H1 (cell line): ENCODE measurements at places on chromosomes 13 and 19. TPM values are rescaled to one million over a fixed set of nuclear protein-coding genes. Genes with fewer than 3 reads are reported as not detected.

GRCh38 chr19:3625996-3626472 is 556 bp downstream of the CACTIN start:
- no peak for DNase-seq

DNA sequence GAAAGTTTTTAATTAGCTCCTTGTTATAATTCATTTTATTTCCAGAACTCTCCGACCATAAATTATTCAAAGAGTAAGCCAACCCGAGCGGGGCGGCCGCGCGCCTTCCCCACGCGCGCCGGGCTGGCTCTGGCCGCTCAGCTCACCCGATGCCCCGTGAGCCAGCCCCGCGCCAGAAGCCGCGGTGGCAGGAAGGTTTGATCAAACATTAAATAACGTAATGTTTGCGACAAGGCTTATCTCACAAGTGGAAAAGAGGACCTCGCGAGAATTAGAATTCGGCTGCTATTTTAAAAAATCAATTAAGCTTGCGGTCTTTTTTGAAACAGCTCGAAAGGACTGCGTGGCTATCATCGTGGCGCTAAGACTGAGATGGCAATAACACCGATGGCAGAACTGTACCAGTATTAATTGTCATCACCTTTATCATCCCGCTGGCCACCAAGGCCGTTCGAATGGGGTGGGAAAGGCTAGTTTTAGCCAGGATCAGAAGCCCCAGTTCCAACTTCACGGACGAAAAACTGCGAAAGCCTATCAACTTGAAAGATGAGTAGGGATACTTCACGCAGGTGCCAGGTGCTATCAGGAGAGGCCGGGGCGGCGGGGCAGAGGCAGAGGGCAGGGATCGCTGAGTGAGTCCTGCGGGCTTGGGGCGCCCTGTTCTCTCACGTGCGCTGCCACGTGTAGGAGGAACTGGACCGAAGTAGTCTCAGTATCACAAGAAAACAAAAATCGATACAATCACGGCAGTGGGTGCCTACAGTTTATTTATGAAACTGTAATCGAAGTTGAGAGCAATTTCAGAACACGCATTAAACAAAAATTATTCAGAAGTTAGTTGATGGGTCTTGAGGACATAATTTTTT is 6.4 kb downstream of the POU4F1 start:
- DNase-seq, result peak; percentile 68

DNA sequence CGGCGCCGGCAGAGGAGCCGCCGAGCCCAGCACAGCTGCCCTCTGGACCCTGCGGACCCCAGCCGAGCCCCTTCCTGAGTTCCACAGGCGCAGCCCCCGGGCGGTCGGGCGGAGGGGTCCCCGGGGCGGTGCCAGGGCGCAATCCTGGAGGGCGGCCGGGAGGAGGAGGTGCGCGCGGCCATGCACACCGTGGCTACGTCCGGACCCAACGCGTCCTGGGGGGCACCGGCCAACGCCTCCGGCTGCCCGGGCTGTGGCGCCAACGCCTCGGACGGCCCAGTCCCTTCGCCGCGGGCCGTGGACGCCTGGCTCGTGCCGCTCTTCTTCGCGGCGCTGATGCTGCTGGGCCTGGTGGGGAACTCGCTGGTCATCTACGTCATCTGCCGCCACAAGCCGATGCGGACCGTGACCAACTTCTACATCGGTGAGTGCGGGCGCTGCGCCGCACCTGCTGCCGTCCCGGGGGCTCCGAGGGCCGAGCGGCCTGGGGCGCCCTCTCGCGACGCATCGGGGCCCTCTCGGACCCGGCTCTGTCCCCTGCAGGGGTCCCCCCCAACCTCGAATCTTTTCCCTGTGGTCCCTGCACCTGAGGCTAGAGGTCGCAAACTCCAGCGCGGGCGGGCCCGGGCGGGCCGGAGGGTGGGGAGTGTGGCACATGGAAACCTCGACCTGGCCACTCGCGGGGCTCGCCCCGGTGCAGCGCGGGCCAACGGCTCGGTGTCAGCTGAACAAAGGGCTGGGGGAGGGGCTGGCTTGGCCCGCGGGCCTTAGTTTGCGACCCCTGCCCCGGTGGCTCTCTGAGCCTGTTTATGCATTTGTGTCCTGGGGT is at the start of gene KISS1R:
Gene KISS1R (plus strand): TSS at position 11 of the 829 bp plus-strand sequence. CDS start 170 bp downstream, at position 181.
- peak; percentile 91 for DNase-seq

DNA sequence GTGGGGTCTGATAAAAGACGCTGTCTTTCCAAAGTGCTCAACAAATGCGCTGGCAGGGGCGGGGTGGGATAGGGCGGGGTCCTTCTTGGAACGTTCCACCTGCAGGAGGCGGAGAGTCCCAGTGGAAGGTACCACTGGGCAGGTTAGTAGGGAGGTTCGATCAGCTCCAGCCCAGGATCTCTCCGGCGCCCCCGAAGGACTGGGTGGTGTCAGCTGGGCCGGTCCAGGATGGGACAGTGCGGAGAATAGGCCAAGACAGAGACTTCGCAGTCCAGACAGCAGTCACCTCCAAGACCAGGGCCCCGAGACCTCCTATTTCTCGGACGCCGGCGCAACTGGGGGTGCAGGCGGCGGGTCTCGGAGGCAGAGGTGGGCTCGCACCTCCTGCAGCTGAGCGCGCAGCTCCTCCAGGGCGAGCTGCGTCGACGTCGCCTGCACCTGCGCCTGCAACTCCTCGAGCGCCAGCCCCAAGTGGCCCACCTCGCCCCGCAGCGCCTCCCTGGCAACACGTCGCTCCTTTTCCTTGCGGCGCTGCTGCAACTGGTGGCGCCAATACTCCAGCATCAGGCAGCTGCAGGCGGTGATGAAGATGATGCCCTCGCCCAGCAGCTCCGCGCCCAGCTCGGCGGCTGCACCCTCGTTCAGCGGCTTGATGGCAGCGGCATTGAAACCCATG is 21.6 kb downstream of the VASP start:
- DNase-seq, result peak; percentile 88

GRCh38 chr13:107870400-107870799 is 344.9 kb downstream of the LIG4 start:
- DNase-seq, result no peak

DNA sequence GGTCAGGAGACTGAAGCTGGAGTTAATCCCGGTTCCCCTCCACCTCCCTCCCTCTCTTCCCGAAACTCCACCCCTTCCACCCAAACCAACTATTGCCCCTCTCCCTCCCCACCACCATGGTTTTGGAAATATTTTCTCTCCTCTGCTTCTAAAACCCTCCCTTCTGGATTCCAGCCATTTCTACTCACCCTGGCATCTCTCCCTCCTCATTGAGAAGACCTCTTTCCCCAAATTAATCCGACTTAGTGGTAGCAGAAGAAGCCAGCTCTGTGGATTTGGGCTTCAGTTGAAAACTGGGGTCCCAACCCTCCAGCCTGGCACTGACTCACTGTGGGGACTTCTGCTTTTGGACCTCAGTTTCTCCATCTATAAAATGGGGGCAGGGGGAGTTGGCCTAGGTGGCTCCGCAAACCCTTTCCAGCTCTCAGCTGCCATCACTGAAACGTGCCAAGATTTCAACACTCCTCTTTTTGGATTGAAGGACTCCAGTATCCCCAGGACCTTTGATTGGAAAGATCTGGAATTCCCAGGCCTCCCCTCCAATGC is 1.6 kb downstream of the GPR4 start:
- DNase-seq, result no peak

- no peak for DNase-seq
Measured at GRCh38 chr19:57813919-57814504, 701 bp downstream of the ZNF552 start.

DNA sequence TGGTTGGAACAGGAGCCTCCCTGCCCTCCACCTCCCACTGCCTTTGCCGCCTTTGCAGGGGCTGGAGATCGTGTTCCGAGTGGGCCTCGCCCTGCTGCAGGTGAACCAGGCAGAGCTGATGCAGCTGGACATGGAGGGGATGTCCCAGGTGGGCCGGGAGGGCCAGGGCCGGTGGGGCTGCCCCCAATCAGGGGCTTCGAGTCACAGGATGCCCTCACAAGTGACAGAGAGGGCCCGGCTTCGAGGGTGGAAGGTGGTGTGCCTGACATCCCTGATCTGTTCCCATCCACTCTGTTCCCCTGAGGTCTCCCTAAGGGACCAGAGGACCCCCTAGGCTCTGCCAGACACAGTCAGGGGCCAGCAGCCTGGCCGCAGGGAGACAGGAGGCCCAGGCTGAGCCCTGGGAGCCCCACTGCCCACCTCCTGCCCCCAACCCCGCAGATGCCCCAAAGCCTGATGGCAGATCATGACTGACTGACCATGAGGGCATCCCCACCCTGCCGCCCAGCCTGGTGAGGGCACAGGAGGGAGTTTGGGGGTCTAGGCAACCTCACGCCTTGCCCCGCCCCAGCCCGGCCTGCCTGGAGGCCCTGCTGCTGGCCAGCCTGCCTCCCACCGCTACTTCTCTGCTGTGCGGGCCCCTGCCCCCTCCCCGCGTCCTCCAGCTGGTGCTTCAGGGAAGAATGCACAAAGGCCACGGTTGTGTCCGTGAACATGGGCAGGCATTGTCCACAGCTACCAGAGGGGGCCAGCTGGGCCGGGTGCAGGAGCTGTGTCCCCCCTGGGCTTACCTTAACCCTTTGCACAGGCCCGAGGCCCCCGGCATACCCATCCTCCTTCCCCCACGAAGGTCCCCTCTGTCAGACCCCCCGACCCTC is 21.8 kb downstream of the EVI5L start:
- no peak for DNase-seq

GRCh38 chr19:38473201-38473600 is 39.7 kb downstream of the RYR1 start:
- no peak for DNase-seq

DNA sequence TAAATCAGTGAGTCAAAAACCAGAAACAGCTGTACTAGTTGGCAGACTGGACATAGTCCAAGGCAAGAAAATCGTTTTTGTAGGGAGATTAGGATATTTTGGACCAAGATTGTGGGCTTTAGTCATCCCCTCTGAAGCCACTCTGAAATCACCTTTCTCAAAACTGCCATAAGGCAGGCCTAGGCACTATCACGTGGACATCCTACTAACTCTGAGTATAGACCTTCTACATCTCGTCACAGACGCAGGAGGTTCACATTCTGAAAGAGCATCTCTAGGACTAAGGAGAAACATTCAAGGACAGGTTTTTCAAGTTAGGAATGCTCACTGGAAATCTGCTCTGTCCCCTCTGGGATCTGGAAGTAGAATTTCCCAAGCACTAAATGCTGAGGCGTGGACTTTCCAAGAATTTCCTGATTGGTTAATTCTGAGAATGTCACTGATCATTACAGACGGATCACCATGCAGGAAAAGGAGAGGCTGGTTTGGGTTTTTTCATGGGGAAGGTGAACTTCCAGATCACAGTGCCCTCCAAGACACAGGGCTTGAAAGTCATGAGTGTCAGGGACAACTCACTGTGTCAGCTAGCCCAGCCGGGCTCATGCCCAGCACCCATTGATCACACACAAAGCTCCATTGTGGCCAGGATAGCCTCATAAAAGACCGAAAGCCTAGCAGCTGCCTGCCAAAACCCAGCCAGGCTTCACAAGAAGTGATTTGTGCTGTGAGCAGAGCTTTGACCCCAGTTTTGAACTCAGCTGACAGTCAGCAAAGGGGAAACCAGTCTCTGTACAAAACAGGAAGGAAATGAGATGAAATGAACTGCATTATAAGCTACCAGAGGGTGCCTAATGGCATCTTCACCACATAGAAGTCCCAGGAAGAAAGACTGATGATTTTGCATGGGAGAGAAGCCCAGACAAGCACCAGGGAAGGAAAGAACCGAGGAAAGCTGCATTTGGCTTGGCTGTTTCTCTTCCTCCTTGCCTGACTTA is 2.7 kb upstream of the RUBCNL start:
- no peak for DNase-seq

- no peak for DNase-seq
Measured at GRCh38 chr13:73403355-73404120, 344.7 kb downstream of the KLF5 start.

DNA sequence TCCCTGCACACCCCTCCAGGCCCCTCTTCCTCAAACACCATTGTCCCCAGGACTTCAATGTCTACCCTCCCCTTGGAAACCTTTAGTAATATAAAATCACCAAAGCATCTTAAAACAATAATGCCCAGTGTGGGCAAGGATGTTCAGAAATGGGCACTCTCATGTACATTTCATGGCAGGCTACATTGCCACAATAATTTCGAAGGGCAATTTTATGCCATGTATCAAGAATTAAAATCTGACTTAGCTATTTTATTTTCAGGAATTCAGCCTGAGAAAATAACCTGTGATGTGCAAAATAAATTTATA is 35.8 kb upstream of the IGSF23 start:
- DNase-seq, result no peak

DNA sequence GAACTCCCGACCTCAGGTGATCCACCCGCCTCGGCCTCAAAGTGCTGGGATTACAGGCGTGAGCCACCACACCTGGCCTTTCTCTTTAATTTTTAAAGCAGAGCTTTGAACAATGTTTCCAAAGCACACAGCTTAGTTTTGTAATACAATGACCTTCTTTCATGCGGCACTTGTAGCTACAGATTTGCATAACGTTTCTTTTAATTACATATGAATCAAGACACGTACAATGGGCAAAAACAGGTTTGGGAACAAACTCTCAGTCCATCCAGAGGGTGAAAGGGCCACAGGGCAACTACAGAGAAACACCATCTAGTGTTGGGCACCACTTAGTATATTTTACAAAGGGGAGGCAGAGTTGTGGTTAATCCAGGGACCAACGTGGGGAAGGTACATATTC is 19.0 kb upstream of the S1PR4 start:
- no peak for DNase-seq

DNA sequence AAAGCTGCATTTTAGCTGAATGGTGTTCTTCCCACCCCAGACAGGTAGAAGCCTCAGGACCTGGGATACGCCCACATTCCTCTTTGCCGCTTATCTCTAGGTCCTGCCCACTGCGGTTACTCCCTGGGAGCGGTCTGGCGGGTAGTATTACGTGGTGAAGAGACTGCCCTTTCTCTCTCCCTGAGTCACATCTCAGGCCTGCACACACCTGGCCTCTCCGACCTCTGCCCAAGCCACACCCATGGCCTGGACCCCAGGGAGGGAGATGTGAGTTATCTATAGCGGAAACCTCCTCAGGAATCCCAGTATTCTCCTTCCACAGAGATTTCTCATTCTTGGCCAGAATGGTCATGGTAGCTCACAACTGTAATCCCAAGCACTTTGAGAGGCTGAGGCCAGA is 17.3 kb downstream of the RHPN2 start:
- DNase-seq, result peak; percentile 65

DNA sequence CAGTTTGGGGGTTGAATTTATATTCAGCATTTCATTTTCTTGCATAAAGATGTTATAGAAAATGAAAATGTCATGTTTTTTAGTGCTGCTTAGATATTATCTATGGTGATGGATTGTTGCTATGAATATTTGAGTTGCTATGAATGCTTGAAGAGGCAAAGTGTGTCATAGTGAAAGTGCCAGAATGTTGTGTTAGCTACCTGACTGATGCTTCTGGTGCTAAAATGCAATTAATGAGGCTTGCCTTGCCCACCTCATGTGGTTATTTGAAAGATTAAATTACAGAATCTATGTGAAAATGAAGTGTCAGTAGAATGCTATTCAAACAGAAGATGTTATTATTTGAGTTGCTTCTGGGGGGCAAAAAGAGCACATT is 62.7 kb upstream of the MYCBP2 start:
- no peak for DNase-seq

- DNase-seq, result no peak
Measured at GRCh38 chr13:112259511-112259910, 116.6 kb upstream of the SPACA7 start.

Gene KLK7
- 1.4 and 2.1 TPM in 2 replicates for polyA plus RNA-seq

Gene SPC24
- 17.7 and 18.0 TPM in 2 replicates for polyA plus RNA-seq

Gene PRX
- polyA plus RNA-seq, result 2.8 and 3.8 TPM in 2 replicates

Gene ZNF527
- 1.3 and 2.1 TPM in 2 replicates for polyA plus RNA-seq

Gene NCAN
- polyA plus RNA-seq, result 2.7 and 3.6 TPM in 2 replicates

Gene WTIP
- polyA plus RNA-seq, result 8.7 and 10.8 TPM in 2 replicates

Gene PSG2
- not detected in 2 replicates for polyA plus RNA-seq

Gene PAK4
- polyA plus RNA-seq, result 50.7 and 107 TPM in 2 replicates
